ENCODE measurements at places on chromosomes 3 and 15.

- DNase-seq = no peak
- no peaks in the 10 kb centered on the region for H3K27me3 ChIP-seq
- H3K27ac ChIP-seq = no peak overlapping the region
- H3K4me3 ChIP-seq = no peak overlapping the region
- H3K4me1 ChIP-seq = no peaks in the 10 kb centered on the region
Measured at GRCh38 chr3:65614585-65614984, 424.1 kb downstream of the MAGI1 start.

- H3K36me3 ChIP-seq = no peaks in the 10 kb centered on the region
- H3K27ac ChIP-seq = no peak overlapping the region
- no peaks in the 10 kb centered on the region for H3K4me1 ChIP-seq
- no peaks in the 10 kb centered on the region for H3K27me3 ChIP-seq
- H3K4me3 ChIP-seq = no peak overlapping the region
Measured at GRCh38 chr3:162764051-162764807, 1267.6 kb downstream of the OTOL1 start.

DNA sequence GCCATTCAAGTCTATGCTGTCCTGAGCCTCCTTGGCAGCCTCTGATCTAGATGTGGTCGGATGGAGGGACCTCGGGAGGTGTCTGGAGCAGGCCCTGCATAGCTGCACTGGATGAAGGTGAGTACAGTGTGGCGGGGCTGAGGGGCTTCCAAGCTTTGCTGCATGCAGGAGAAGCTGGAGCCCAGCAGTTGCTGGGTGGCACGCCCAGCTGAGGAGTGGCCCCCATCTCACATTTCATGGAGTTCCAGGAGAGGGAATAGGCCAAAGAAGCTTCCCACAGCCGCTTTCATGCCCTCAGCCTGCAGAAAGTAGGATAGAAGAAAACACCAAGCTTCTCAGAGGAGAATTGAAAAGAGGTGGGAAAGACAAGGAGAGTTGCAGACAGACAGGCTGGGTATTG, 48.3 kb upstream of the PRR20G start:
- no peak overlapping the region for H3K4me3 ChIP-seq
- DNase-seq = no peak
- H3K36me3 ChIP-seq = peaks cover 11% of the 10 kb centered on the region
- H3K27me3 ChIP-seq = peaks cover 12% of the 10 kb centered on the region
- H3K27ac ChIP-seq = no peak overlapping the region

- DNase-seq = no peak
- H3K36me3 ChIP-seq = no peaks in the 10 kb centered on the region
- H3K4me3 ChIP-seq = no peak overlapping the region
- H3K27ac ChIP-seq = no peak overlapping the region
Measured at GRCh38 chr3:65855370-65856100, 183.2 kb downstream of the MAGI1 start.

GRCh38 chr3:106423321-106424225, 554.8 kb upstream of the CBLB start:
- peak overlapping the region; percentile 99 for H3K27ac ChIP-seq
- DNase-seq = peak; percentile 57
- H3K36me3 ChIP-seq = peaks cover 17% of the 10 kb centered on the region
- no peaks in the 10 kb centered on the region for H3K27me3 ChIP-seq
- H3K4me3 ChIP-seq = peak overlapping the region; percentile 83

DNA sequence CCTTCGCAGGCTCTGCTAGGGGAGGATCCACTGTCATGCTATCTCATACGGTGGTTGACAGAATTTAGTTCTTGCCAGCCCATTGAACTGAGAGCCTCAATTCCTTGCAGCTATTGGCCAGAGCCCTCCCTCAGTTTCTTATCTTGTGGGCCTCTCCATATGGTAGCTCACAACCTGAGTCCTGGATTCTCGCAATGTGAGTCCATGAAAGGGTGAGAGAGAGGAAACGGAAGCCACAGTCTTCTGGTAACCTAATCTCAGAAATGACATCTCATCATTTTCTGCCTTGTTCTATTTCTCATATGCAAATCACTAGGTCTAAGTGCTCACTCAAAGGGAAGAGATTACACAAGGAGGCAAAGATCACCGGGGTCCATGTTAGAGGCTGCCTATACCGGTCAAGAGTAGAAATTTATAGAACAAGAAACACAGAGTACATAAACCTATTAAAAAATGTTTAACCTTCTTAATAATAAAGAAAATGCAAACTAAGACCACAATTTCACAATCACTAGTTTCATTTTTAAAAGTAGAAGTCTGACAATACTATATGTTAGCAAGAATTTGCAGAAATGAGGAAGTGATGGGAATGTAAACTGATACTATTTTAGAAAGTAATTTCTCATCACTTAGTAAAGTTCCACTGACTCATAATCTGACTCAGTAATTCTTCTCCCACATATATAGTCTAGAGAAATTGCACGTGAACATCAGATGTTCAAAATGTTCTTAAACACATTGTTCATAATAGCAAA, 378.4 kb upstream of the AGTR1 start:
- DNase-seq = no peak
- H3K4me1 ChIP-seq = peaks cover 6% of the 10 kb centered on the region
- no peaks in the 10 kb centered on the region for H3K27me3 ChIP-seq

GRCh38 chr15:93929375-93930094, 301.8 kb upstream of the MCTP2 start:
- H3K36me3 ChIP-seq = no peaks in the 10 kb centered on the region
- DNase-seq = no peak
- H3K27me3 ChIP-seq = no peaks in the 10 kb centered on the region
- H3K4me1 ChIP-seq = no peaks in the 10 kb centered on the region

- peaks cover 11% of the 10 kb centered on the region for H3K4me1 ChIP-seq
- H3K27me3 ChIP-seq = no peaks in the 10 kb centered on the region
- H3K27ac ChIP-seq = no peak overlapping the region
- no peak for DNase-seq
Measured at GRCh38 chr3:179599531-179599930, 4.9 kb downstream of the MRPL47 start.

All from activated T-cell treated with anti-CD3 and anti-CD28 coated beads, Interleukin-2, amount 50 U/mL, for 72 hours (primary cell).